ENCODE measurements at places on chromosomes 13 and 19.

- DNase-seq: no peak
Measured at GRCh38 chr13:60035874-60036273, 127.9 kb downstream of the DIAPH3 start.

DNA sequence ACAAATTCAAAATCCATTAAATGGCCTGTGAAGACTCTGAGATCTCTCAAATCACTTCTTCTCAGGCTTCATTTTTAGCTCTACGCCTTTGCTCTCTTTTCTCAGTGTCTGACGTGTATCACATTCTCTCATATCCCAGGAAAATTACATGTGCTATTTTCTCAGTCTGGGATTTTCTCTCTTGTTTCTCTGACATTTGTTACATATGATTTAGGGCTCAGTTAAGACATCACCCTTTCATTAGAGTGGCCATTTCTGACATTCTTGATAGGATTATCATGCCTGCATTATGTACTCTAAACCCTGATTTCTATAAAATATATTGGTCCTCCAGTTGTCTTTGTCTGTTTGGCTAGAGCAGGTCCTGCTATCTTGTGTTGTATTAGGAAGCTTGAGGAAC is 136.6 kb downstream of the GPC5 start:
- no peak for DNase-seq

DNA sequence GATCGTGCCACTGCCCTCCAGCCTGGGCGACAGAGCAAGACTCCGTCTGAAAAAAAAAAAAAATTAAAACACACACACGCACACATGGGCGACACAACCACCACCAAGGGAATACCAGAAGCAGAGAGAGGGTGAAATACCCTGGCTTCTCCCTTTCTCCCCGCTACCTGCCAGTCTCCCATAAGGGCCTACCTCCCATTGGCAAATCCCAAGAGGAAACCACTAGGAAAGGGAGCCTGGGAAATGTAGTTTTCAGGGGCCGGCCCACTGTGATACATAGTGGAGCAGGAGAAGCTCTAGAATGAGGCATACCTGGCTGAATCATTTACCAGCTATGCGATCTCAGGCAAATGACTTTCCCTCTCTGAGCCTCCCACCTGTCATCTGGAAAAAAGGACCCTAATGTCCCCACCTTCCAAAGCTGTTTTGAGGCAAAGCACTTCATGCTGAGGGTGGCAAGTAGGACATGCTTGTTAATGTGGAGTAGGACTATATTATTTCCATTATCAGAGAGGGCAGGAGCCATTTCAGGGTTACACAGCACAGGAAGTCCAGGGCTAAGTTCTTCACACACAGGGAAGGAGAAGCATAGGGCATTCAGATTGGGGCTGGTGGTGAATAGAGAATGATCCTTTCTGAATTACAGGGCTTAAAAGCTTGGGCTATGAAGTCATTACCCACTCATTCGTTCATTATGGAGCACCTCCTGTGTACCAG is 14.3 kb upstream of the HNRNPUL1 start:
- no peak for DNase-seq

DNA sequence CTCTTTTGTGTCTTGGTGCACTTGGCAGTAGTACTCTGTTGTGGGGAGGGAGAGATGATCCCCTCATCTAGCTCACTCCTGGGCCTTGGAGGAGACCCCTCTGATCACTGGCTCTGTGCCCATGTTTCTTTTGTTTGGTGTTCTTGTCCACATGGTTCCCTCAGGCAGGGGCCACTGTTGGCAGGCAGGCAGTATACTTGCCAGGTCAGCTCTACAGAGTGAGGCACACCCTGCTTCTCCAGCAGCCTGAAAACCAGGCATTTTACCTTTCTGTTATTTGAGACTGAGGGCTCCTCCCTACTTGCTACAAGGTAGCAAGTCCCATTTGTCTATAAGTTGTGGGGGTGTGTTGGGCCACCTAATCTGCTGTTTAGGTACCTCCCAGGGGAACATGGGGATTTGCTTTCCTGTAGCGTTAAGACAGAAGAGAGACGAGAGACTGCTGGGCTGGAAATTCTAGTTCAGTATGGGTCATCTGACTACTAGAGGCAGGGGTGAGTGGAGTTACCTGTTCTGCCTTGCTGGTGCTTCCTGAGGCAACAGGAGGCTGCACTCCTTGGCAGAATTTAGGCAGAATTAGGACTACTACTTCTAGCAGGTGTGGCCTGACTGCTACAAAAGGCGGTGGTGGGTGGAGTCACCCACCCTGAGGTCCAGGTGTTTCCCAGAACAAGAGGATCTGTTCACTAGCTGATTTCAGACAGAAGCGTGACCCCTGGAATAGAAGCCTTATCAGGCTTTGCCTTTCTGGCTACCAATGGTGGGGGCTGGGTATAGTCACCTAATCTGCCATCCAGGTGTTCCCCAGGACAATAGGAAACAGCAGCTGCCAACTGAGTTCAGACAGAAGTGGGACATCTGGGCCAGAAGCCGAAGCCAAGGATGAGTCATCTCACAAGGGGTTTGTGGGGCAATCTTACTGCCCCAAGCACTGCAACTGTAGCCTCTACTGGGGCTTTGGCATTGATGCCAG is 843.0 kb upstream of the ATXN8OS start:
- DNase-seq: no peak
